Motor neuron (in vitro differentiated cells): ENCODE measurements at places on chromosomes 2 and 18.

DNA sequence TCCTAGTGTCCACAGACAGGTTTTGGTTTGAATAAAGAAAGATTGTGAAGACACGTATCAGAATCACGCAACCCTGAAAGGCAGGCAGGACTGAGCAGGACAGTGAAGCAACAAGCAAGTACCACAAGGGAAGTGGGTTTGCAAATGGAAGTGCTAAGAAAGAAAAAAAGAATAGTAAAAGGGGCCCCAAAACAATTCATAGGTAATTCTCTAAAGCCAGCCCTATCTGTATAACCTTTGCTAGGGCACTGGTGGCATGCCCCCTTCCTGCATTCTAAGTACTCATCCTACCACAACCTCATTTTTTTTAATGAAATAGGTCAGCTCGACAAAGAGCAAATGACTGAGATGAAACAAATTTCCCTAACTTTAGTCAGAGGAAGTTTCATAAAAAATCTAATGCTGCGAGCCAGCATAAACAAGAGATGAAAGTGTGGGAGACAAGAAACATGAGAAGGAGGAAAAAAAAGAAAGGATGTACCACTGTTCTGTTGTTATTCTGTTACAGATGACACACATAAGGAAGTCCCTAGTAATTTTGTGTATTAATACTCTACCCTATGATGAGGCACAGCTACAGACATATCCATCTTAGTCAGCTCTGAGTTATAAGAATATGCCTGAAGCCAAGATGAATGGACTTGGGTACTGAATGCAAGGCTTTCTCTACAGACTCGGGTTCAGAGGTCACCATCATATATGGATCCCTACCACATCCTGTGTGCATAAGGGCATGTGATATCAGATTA, 32.2 kb downstream of the IKZF2 start:
- ATAC-seq: no peak

- ATAC-seq: peak; percentile 19
Observed at GRCh38 chr2:150610670-150611279, 123.3 kb upstream of the RND3 start.

DNA sequence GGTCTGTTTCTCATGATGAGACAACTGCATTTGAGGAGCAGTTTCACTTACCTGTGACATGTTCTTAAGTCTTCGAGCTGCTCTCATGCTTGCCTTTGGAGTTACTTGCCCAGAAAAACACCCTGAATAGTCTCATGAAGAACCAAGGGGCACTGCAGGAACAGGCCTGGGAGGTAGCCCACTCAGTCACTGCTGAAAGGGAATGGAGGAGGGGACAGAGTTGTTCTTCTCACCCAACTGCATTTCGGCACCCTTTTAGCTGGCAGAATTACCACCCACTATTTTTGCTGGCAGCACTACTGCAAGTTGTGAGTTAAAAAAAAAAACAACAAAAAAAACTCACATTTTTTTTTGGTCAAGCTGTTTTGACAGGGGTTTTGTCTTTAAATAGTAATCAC, 181.9 kb downstream of the PTPRM start:
- no peak for ATAC-seq

- peak; percentile 99 for ATAC-seq
Observed at GRCh38 chr2:17830053-17831034, 14.1 kb downstream of the MSGN1 start.

- ATAC-seq: no peak
Observed at GRCh38 chr2:149063177-149063576, 24.7 kb downstream of the LYPD6B start.

DNA sequence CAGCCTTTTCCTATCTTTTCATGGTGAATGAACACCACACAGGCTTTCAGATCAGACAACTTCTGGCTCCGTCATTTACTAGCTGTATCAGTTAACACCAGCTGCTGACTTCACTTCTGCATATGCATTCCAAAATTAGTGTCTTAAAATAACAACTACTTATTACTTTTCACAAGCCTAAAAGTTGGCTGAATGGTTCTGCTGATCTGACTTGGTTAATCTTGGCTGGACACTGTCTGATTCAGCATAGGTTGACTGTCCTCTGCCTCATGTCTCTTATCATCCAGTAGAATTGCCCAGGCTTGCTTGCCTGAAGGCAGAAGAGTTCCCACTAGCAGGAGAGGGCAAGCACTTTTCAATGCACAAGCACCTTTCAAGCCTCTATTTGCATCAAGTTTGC, 72.7 kb downstream of the MARCHF4 start:
- no peak for ATAC-seq

DNA sequence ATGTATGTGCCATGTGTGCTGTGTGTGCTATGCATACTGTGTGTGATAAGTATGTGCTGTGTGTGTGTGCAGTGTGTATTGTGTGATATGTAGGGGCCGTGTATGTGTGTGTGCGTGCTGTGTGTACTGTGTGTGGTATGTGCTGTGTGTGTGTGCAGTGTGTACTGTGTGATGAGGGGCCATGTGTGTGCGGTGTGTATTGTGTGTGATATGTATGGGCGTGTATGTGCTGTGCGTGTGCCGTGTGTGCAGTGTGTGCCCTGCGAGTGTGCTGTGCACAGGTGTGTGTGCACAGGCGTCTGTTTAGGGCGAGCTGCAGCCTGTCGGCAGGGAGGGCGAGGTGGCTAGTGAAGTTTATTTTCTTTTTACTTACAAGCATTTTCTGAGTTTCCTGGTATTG, 16.1 kb downstream of the SNORC start:
- no peak for ATAC-seq

- no peak for ATAC-seq
Observed at GRCh38 chr2:190062053-190062452, 476 bp downstream of the MSTN start.

GRCh38 chr2:240868286-240869108, at the start of gene AGXT:
TSS of gene AGXT (plus strand) at chr2:240868824. CDS start at chr2:240868866, 42 bp downstream.
- ATAC-seq: no peak

DNA sequence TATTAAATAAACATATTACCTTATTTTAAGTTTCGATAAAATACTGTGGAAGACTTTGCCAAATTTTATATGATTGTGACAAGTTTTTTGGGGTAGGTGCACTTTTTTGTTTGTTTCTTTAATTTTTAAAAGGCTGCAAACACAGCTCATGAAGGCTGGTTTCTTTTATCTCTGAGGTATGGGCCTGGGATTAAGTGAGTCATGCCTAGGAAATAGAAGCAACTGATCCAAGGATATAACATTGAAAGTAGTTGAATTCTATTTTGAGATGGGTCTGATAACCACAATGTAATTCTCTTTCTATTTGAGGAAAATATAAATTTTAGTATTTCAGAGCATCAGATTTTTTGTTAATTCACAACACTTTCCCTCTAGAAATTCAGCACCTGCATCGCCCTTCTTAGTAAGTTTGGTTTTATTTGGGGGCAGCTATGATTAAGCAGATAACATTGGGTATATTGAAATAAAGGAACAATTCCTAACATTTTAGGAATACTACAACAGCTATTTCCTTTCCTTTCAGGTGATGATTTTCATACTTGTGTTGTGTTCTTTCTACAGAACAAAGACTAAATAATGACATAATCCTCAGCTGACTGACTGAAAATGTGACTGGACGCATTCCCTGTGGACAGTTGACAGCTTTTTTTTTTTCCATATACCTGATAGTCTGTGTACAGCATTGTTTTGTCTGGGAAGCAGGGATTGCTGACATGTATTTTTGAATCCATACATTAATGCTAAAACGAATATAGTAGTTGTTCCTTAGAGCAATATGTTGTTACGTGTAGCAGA, 16.8 kb downstream of the RBM45 start:
- ATAC-seq: no peak

DNA sequence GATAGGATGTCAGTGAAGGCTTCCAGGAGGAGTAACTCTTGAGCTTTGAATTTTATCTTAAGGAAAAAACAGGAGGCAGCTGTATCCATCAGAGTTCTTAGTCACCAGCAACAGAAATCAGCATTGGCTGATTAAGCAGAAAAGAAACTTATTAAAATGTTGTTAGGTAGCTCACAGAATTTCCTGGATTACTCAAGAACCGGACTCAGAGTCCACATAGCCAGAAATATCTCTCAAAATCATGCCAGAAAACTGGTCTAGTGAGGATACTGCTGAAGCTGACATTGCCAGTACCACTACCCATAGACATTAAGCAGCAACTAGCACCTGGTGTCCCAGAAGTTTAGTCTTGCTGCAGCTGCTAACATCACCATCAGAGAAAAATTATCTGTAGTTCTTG, 10.1 kb upstream of the AFTPH start:
- ATAC-seq: no peak

DNA sequence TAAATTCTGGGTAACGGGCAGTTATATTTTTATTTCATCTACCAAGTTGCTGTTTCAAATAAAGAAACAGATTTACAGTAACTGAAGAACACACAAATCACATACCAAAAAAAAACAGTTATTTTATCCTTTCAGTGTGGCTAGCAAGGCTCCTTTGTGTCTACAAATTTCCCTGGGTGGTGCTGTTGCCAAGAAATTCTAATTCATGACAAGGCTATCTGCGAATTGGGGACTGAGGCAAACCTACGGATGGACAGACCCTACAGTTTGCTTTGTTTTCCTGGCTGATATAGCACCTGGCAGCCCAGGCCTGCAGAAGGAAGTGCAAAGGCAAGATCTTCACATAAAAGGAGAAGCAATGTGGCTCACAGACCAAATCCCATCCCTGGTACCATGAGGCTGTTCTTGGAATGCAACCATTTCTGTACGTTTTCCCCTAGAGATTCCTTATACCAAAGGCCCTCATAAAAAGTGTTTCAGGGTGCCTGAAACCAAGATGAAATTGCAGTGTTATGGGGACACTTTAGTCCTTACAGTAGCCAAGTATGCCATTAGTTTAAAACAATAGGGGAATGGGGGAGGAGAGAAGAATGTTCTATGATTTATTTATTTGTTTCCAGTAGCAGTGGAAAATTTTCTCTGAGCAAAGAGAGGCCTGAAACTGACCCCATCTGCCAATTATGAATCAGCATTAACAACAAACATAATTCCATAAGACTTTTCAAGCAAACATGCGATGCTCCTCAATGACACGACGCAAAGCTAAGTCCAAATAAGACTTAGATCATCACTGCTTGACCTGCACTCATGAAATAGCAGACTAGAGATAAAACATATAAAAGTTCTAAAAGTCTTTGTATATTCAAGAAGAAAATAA, 4.3 kb downstream of the KLF7 start:
- no peak for ATAC-seq

DNA sequence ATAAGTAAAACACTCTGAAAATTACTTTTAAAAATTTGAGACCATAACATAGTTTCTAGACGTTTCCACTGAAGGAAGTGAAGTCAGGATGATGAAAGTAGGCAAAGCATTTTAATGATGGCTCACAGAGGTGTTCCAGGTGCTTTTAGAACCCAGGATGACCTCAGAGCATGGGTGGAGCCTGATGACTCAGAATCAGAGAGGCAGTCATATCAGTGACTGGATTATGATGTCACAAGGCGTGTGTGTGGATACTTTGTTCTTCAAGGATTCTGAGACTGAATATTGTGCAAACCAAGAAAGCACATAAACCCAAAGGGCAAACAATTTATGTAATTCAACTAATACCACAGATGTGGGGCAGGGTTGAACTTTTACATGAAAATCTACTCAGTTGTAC, 208.0 kb upstream of the FBXO11 start:
- ATAC-seq: no peak

DNA sequence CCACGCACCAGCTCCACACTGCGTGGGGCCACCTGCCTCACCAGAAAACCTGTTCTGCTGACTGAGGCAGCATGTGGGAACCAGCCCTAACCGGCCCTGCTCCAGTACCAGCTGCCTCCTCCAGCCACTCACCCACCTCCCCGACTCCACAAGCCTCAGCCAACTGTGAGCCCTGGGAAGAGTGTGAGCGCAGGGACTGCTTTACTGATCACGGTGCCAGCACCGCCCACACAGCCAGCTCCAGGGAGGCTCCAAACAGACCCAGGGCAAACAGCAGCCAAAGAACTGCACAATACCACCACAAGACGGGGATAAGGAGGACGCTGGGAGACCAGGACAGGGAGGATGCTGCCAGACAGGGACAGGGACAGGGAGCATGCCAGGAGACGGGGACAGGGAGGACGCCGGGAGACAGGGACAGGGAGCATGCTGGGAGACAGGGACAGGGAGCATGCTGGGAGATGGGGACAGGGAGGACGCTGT, 28.4 kb downstream of the EIPR1 start:
- ATAC-seq: peak; percentile 88

DNA sequence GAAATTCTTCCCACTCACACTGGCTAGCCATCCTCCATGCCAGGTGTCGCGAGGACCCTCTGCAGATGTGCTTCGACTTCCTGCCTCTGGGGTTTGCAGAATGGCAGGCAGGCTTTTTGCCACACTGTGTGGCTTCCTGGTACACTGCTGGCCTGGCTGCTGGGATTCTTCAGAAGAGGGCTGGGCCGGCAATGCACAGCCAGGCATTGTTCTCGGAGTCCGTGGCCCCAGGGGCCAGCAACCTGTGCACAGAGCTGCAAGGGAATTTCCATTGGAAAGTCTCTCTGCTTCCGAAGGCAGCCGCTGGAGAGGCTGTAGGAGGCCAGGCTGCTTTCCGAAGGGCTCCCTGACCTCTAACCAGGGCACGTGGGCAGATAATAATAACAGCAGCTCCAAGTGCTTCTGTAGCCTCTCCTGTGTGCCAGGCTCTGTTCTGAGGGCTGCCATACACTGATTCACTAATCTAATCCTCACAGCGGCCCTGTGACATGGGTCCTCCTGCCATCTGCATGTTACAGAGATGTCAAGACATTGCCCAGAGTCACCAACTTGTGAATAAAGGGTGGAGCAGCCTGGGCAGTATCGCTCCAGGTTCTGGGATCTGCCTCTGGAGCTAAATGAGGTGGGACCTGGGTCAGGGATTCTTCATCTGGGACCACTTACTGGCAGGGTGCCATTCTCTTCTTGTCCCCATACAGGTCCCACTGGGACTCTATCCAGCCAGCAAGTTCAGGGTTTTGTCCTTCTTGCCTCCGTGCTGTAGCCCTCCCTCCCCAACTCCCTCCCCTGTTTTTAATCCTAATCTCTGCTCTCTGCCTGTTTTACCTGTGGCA, 5.0 kb downstream of the LDLRAD4 start:
- ATAC-seq: no peak

GRCh38 chr2:21443494-21444105, 319.8 kb downstream of the TDRD15 start:
- no peak for ATAC-seq

- no peak for ATAC-seq
Observed at GRCh38 chr2:165560377-165560988, 91.0 kb downstream of the CSRNP3 start.

DNA sequence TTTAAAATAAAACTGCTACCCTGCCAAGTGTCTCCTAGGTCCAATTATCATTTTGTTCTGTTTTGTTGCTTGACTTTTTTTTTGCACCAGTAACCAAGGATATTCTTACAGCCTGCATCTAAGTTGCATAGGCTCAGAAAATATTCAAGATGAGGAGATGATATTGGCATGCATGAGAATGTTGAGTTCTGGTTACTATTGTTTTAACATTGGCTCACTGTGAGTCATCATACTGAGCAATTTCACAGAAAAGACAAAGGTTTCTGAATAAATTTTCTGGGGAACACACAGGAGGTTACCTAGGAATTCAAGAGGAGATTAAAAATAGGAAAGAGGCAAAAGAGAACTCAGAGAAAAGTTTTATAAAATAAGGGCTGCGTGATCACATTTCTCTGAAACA, 84.8 kb upstream of the POU3F3 start:
- no peak for ATAC-seq

GRCh38 chr2:45000921-45001868, 8.1 kb downstream of the SIX2 start:
- ATAC-seq: no peak
